ENCODE measurements at places on chromosomes 2 and 18. TPM values are rescaled to one million over a fixed set of nuclear protein-coding genes. Genes with fewer than 3 reads are reported as not detected.
A peak's percentile ranks its signal among the peaks of the same experiment; 100 is the strongest.

The PPP1R1C gene
- total RNA-seq: 12.1 TPM

The KLHL30 gene
- 31.7 TPM for total RNA-seq

The CYP27C1 gene
- total RNA-seq: 1.5 TPM

The CCDC74B gene
- 17.0 TPM for total RNA-seq

The LDLRAD4 gene
- total RNA-seq: 7.9 TPM

The SEMA4F gene
- 8.4 TPM for total RNA-seq

The HSPD1 gene
- total RNA-seq: 319 TPM

The FSHR gene
- 0.95 TPM for total RNA-seq

The LIMS4 gene
- total RNA-seq: 2.1 TPM

The CDC42EP3 gene
- total RNA-seq: 36.2 TPM

The PREB gene
- 112 TPM for total RNA-seq

DNA sequence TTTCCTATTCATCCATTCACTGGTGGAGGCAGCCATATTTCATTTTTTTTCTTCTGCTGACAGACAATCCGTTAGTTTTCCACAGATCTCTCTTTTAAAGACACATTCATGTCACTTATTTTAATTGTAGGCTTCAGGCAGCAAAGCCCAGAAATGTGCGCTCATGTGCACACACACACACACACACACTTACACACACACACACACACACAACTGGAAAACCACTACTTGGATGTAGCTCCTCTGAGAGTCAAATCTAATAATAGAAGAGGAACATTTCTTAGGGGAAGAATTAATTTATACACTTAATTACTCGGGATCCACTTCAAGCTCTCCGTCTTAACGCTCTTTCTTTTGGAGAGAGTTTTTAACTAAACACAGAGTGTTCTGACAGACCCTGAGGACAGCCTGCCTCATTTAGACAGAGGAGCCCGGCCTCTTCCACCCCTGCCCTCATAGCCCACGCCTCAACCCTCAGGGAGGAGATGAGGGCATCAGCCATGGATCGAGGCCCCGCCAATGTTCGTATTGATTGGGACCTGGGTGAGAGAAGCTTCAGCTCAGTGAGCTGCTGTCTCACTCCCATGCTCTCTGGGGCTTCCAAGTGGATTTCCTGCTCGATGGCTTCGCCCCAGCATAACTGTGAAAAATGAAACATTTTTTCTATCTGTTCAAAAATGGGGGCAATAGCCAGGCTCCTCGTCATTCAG is 261.4 kb upstream of the SKOR2 start:
- H3K4me3 ChIP-seq: no peak overlapping the region
- no peaks in the 10 kb centered on the region for H3K4me1 ChIP-seq
- no peaks in the 10 kb centered on the region for H3K27me3 ChIP-seq
- H3K27ac ChIP-seq: no peak overlapping the region

DNA sequence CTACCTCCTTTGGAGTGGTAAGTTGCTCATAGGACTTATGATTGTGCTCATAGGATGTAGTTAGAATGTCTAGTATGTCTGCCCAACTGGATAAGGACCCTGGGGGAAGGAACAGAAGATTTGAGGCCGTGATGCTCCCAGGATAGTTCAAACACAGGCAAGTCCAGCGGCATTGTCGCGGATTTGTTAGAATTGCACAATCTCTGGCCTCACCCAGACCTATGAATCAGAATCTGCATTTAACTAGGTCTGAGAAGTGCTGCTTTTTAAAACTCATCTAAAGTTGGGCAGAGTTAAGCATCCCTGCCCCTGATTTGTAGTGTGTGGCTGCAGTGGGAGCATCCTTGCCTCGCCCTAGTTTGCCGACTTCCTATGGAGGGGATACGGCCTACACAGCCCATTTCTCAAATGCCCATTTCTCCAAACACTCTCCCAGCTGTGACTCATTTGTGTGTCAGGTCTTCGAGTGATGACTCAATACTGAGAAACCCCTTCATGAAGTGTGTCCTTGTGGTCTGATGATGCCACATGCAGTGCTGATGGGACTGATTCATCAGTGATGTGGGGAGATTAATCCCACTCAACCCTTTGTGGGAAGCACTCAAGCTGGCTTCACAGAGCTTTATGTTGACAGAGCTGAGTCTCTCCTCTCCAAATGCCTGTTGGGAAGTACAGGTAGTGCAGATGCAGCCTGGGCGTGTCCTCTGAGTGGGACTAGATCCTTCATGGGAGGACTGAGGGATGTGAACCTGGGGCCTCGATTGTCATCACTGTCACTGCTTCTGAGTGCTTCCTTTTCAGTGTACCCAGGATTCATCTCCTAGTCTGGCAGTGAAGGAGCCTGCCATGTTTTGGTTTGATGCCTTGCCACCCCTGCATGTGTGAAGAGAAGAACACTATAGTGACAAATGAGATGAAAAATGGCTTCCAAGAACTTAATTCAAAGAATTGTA is 18.7 kb downstream of the SMIM21 start:
- H3K27me3 ChIP-seq: peaks cover 2% of the 10 kb centered on the region
- DNase-seq: no peak
- H3K27ac ChIP-seq: no peak overlapping the region

DNA sequence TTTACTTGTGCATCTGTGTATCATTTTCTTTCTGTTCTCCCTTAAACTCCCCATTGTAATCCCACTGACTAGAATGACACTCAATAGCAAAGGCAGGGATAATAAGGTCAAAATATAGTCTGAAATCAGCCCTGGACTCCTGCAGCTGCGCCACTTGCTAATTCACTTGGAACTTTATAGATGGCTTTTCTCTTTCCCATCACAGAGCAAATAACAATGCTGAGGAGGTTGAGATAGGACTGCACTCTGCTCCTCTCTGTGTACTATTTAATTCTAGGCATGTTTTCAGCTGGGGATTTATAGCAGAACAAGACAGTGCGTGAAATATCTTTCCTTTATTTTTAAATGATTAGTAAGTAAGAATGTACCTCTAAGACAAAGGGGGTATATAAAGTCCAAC is 324.2 kb downstream of the LNPK start:
- no peak overlapping the region for H3K4me3 ChIP-seq
- H3K27me3 ChIP-seq: no peaks in the 10 kb centered on the region
- no peaks in the 10 kb centered on the region for H3K36me3 ChIP-seq
- DNase-seq: no peak
- no peaks in the 10 kb centered on the region for H3K4me1 ChIP-seq
- H3K27ac ChIP-seq: no peak overlapping the region

DNA sequence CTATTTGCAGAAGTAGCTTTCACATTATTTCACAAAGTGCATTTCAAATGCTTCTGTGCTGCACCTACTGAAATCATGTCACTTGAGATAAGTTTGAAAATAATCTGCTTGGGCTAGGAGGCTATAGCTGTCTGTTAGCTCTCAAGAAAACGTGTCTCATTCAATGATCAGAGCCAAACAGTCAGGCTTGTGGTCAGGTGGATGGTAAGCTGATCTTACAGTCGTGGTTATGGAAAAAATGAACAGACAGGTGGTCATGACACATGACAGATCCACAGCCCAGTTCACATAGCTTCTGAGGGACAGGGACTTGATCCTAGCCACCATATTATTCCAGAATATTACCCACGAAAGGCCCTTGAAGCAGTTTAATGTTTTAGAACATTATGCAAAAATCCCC is 26.5 kb upstream of the RFX8 start:
- DNase-seq: peak; percentile 21
- peaks cover 12% of the 10 kb centered on the region for H3K4me1 ChIP-seq
- H3K27ac ChIP-seq: peak overlapping the region; percentile 7
- H3K36me3 ChIP-seq: no peaks in the 10 kb centered on the region
- no peak overlapping the region for H3K4me3 ChIP-seq

GRCh38 chr2:99389946-99390345 is 52.8 kb downstream of the EIF5B start:
- peaks cover 13% of the 10 kb centered on the region for H3K36me3 ChIP-seq
- H3K27ac ChIP-seq: peak overlapping the region; percentile 75

DNA sequence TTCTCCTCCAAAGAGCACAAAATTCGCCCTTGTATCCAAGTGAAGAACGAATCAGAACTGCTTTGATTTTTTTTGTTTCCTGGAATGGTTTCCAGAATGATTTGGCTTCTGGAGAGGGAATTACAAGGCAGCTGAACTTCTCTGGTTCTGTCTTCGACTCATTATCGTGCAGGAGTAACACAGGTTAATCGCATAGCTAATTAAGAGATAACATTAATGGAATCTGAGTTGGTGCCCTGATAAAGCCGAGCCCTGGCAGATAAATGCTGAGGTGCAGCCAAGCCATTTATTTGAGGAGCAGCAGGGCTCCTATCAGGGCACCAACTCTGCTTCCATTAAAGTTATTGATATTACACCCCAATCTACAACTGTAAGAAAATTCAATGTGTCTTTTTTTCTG is 433.7 kb downstream of the ZNF521 start:
- DNase-seq: no peak
- H3K36me3 ChIP-seq: no peaks in the 10 kb centered on the region
- no peak overlapping the region for H3K4me3 ChIP-seq
- H3K27me3 ChIP-seq: no peaks in the 10 kb centered on the region

GRCh38 chr18:48152549-48152948 is 222.1 kb upstream of the SMAD2 start:
- H3K27me3 ChIP-seq: no peaks in the 10 kb centered on the region
- DNase-seq: no peak
- no peak overlapping the region for H3K27ac ChIP-seq
- H3K4me3 ChIP-seq: no peak overlapping the region
- H3K36me3 ChIP-seq: no peaks in the 10 kb centered on the region

GRCh38 chr18:73318739-73319479 is 451.1 kb upstream of the NETO1 start:
- no peaks in the 10 kb centered on the region for H3K36me3 ChIP-seq
- no peak overlapping the region for H3K4me3 ChIP-seq

GRCh38 chr2:8152392-8153257 is 529.2 kb upstream of the ID2 start:
- no peaks in the 10 kb centered on the region for H3K27me3 ChIP-seq
- no peaks in the 10 kb centered on the region for H3K4me1 ChIP-seq
- H3K27ac ChIP-seq: no peak overlapping the region
- no peak overlapping the region for H3K4me3 ChIP-seq
- no peak for DNase-seq

- H3K27me3 ChIP-seq: no peaks in the 10 kb centered on the region
- H3K4me3 ChIP-seq: no peak overlapping the region
- DNase-seq: no peak
- H3K27ac ChIP-seq: no peak overlapping the region
- H3K4me1 ChIP-seq: no peaks in the 10 kb centered on the region
Measured at GRCh38 chr2:98381494-98381893, 35.2 kb downstream of the CNGA3 start.

DNA sequence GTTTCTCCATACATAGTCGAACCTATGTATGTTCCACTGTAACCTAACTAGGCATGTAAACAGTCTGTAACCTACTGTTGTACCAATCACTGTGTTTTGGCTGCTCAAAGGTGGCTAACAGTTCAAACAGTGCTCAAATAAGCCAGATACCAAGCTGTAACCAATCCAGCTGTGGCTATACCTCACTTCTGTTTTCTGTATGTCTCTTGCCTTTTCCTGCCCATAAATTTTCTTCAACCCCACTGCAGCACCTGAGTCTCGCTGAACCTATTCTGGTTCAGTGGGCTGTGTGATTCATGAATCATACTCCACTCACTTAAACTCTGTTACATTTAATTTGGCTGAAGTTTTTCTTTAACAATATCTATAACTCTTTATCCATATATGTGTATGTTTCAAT is 340.7 kb downstream of the LPIN1 start:
- DNase-seq: no peak
- no peak overlapping the region for H3K4me3 ChIP-seq
- H3K27ac ChIP-seq: no peak overlapping the region
- H3K27me3 ChIP-seq: no peaks in the 10 kb centered on the region

- H3K4me3 ChIP-seq: no peak overlapping the region
- H3K36me3 ChIP-seq: no peaks in the 10 kb centered on the region
- no peak overlapping the region for H3K27ac ChIP-seq
- no peak for DNase-seq
- H3K27me3 ChIP-seq: no peaks in the 10 kb centered on the region
Measured at GRCh38 chr18:40929399-40929798, 1025.6 kb upstream of the PIK3C3 start.

GRCh38 chr2:160142472-160142871 is 57.6 kb downstream of the ITGB6 start:
- no peaks in the 10 kb centered on the region for H3K27me3 ChIP-seq
- no peaks in the 10 kb centered on the region for H3K4me1 ChIP-seq
- H3K4me3 ChIP-seq: no peak overlapping the region
- no peak for DNase-seq

DNA sequence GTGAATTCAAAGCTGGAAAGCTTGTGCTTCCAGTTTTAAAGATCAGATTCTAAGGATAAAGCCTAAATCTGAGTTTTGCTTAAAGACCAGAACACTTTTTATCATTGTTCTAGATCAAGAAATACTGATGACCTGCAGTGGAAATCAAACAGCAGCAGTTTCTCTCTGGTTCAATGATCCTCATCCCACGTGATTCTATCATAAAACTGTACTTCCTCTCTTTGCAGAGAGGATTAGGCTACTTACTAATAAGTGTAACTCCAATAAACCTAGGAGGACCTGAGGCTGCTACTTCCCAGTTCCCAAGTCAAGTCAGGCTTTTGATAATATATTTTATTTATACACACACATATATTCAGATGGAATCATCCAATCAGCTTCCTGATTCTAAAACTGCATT is 81.9 kb downstream of the TCF4 start:
- H3K27me3 ChIP-seq: no peaks in the 10 kb centered on the region
- no peaks in the 10 kb centered on the region for H3K36me3 ChIP-seq
- DNase-seq: no peak
- H3K4me3 ChIP-seq: no peak overlapping the region

- H3K4me1 ChIP-seq: peaks cover 12% of the 10 kb centered on the region
- no peaks in the 10 kb centered on the region for H3K36me3 ChIP-seq
- no peaks in the 10 kb centered on the region for H3K27me3 ChIP-seq
- H3K27ac ChIP-seq: peak overlapping the region; percentile 56
- DNase-seq: peak; percentile 46
Measured at GRCh38 chr18:22556222-22557167, 138.8 kb upstream of the CTAGE1 start.
